ENCODE measurements at places on chromosomes 12 and 14.

- DNase-seq = no peak
Measured at GRCh38 chr14:100836941-100837804, 11.3 kb downstream of the MEG3 start.

DNA sequence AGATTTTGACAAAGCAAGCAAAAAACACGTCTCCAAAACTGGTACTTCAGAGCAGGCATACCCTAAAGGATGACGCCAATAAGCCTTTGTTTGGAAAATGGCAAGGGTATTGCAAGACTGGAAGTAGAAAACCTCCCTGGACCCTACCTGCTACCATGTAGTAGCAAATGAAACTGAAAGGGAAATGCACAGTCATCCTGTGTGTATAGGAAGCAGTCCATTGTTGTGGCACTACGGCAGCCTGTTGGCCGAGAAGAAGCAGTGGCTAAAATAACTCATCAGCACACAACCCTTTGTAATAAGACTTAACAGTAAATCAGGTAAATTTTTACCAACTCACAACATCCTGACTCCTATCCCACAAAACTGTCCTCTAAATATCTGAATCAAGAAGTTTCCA, 386.4 kb downstream of the RGS6 start:
- no peak for DNase-seq

DNA sequence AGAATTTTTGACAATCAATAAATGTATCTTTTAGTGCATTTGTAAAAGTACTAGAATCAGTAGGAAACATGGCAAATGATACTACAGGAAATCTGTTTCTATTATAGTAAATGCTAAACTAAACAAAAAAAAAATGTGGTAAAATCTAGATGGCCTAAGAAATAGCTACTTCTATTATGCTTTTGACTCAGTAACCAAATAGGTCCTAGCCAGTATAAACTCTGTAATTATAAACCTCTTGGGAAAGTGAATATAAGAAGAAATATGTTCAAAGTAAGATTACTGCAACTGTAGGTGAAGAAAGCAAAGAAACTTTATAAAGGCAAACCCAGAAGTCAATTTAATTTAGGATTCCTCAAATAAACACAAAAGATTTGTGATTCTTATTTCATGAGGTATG, 581.2 kb downstream of the LRFN5 start:
- DNase-seq = no peak

GRCh38 chr14:59377991-59378601, 87.1 kb downstream of the GPR135 start:
- DNase-seq = no peak

All from bone marrow (tissue), 2 donors.